ENCODE measurements at places on chromosomes 11 and 22. TPM values are rescaled to one million over a fixed set of nuclear protein-coding genes. Genes with fewer than 3 reads are reported as not detected.

DNA sequence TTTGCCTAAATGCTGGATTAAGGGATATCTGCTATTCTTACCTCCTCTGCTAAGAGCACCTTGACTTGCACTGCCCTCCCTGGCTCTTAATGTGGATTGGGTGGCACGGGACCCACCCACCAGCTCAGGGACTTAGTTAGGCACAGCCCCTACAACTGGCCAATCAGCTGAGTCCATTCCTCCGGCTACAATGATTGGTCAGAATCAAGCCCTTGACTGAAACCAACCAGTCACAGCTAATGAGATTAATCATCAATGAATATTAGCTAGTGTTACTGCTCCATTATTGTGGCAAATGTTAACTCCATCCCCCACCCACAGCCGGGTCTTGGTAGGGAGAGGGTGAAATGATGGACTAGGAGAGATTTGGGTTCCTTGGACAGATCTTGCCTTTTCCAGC, 328.0 kb downstream of the MN1 start:
- no peak for DNase-seq

DNA sequence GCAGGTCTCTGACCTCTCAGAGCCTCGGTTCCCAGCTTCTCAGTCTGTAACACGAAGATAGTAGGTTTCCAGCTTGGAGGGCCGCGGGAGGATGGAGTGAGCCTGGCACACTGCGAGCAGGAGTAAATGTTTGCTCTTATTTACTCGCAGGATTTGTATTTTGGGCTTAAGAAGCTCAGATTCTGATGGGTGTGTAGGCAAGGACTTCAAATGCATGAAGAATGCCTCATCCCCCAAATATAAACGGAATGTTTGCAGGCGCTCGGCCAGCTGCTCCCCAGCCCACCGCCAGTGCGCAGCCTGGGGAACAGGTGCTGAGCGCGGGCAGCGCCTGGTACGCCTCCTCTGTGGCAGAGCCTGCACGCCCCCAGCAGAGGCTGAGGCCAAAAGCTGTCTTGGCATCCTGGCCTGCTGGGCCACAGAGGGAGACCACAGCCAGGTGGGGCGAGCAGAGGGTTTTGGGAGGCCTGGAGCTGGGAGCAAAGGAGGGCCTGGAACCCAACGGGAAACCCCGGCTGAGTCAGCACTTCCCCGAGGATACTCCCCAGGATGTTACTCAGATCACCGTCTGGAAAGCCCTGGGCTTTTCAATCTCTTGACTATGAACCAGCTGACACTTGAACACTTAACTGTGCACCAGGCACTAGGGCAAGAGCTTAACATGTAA, 9.4 kb downstream of the EHD1 start:
- DNase-seq = no peak

GRCh38 chr22:20566420-20567260, 59.2 kb downstream of the MED15 start:
- no peak for DNase-seq

- peak; percentile 28 for DNase-seq
Measured at GRCh38 chr11:86519064-86519911, 144.6 kb downstream of the CCDC81 start.

GRCh38 chr11:123180574-123180973, 14.5 kb downstream of the CLMP start:
- no peak for DNase-seq

DNA sequence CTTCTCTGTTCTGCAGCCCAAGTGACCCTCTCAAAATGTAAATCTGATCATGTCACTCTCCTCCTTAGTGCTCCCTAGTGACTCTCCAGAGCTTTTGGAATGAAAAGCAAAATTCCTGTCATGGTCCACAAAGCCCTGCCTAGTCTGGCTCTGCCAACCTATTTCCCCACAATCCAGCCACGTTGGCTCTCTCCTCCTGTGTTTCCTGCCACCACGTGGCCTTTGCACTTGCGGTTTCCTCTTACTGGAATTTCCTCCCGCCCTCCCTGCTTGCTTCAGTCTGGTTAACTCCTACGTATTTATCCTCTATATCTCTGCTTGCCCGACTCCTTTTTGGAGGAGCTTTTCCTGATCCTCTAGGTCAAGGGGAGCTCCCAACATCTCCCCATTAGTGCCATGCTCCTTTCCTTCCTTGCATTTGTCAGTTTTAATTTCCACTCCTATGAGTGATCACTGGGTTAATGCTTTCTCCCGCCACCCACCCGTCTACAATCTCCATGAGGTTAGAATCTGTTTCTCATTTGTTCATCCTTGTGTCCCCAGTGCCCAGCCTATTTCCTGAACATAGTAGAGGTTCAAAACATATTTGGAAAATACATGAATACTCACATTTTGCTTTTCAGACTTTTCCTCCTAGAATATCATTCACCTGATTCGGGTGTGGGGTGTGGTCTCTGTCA, 11.5 kb downstream of the NNMT start:
- DNase-seq = no peak

DNA sequence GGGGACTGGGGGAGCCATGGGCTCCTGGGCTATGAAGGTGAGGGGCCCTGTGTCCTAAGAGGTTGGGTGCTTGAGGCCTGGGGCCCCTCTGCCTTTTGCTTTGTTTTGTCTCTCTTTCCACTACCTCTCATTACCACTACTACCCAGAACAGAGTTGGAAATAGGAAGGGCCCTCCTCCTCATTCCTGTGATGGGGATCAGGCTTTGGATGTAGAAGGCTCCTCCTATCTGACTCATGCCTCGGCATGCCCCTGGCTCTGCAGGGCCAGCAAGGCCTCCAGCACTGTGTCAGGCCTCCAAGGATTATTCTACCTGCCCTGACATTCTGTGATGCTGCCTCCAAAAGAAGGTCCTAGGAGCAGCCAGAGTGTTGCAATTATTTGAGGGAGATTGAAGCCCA, 766 bp downstream of the IZUMO1R start:
- no peak for DNase-seq

GRCh38 chr11:29022676-29023075, 914.5 kb downstream of the METTL15 start:
- DNase-seq = no peak

PRAME gene
- polyA plus RNA-seq = 1.4 TPM

DNA sequence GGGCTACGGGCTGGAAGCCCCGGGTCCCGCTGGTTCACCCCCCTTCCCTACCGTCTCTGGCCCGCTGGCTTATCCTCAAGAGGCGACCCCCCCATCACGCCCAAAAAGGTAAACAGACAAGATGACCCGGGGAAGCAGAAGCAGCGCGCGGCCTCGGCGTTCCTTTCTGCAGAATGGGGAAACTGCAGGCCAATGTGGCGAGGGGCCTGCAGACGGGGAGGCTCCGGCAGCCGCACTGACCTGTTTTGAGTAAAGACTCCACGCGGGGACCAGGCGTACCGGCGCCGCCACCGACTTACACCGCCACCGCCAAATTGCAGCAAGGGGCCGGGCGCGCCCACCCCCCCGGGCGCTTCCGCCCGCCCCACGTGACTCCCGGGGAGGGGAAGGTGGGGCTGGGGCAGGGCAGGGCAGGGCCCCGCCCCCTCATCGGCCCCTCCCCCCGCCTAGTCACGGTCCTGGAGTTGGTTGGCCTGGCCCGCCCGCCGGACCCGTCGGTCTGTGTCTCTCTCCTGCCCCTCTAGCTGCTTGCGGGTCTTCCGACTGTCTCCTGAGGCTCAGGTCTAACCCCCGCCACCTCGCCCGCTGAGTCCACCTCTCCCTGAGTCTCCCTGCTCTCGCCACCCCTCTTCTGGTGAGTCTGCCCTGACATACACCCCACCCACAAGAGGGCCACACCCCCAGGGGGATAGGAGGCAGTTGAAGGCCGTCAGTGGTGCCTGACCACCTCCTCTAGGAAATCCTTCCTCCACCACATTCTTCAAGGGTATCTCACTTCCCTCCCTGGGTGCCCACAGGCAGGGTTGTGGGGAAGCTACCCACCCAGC, at the start of gene ARAP1:
ARAP1 (minus strand) TSS at position 321 of the 827 bp plus-strand sequence. CDS start 25,280 bp downstream, outside the sequence.
- peak; percentile 49 for DNase-seq

C11orf65 gene
- 2.0 TPM for polyA plus RNA-seq

APOC3 gene
- polyA plus RNA-seq = 11.1 TPM

POU2AF2 gene
- polyA plus RNA-seq = not detected

Data from right renal pelvis (tissue), 4 donors.